ENCODE measurements at places on chromosomes 7 and 10. TPM values are rescaled to one million over a fixed set of nuclear protein-coding genes. Genes with fewer than 3 reads are reported as not detected.

DNA sequence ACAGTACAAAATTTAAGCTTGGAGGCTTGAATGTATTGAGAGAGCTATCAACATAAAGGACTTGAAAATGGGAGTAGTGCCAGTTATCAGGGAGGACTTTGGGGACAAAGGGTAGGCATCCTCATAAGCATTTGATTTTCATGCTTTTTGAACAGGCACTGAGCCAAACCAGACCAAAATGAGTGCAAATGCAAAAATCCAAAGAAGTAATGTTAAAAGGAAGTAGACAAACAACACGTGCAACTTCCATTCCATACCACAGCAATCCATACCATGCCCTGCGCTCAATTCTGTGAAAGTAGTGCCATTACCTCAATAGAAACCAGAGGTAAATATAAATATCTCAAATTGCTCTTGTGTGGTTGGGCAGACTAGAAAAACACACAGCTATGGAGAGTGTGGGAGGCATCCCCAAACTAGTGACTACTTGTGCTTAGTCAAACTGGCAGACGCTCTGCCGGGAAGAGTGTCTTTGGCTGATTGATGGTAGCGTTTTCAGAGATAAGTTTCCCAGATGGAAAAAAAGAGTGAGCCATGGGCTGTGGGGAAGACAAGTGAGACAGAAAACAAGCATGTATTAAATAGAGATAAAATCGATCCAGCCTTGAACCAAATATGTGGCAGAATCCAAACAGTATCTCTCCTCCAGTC, 161.5 kb downstream of the CREB5 start:
- DNase-seq = peak; percentile 84

GRCh38 chr7:126378642-126379041, 874.1 kb downstream of the GRM8 start:
- no peak for DNase-seq

The DEPP1 gene
- not detected for total RNA-seq

DNA sequence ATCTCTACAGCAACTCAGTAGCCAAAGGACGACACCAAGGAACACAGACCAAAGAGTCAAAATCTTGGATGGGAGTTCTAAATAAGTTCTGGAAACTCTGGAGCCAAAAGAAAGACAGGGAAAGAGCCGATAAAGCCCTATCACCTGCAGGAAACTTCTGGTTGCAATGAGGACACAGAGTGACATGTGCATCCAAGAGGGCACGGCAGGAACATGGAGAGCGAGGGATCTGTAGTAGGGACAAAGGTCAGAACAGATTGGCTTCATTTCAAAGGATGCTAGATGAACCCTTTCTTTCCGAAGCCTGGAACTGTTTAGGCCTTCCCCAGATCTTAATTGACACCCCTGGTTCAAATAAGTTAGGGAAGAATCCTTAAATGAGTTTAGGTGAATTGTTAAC, 39.5 kb downstream of the CACNA2D1 start:
- no peak for DNase-seq

DNA sequence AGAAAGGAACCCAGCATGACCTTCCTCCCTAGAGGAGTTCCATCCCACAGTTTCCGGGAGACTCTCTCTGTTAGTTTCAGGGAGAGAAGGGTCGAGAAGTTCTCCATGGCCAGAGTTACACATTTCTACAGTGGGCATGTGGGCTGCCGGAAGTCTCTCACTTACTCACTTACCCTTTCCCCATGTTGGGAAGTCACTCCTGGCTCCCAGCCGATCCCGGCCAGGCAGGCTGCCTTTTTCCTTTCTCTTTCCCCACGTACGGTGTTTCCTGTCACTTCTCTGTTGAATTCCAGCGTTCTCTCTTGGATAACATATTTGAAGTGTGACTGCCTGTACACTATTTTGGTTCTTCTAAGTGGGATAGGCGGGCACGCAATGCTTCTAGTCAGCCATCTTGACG, 3.5 kb downstream of the TEX36 start:
- no peak for DNase-seq
